ENCODE measurements at places on chromosomes 6 and 20.

DNA sequence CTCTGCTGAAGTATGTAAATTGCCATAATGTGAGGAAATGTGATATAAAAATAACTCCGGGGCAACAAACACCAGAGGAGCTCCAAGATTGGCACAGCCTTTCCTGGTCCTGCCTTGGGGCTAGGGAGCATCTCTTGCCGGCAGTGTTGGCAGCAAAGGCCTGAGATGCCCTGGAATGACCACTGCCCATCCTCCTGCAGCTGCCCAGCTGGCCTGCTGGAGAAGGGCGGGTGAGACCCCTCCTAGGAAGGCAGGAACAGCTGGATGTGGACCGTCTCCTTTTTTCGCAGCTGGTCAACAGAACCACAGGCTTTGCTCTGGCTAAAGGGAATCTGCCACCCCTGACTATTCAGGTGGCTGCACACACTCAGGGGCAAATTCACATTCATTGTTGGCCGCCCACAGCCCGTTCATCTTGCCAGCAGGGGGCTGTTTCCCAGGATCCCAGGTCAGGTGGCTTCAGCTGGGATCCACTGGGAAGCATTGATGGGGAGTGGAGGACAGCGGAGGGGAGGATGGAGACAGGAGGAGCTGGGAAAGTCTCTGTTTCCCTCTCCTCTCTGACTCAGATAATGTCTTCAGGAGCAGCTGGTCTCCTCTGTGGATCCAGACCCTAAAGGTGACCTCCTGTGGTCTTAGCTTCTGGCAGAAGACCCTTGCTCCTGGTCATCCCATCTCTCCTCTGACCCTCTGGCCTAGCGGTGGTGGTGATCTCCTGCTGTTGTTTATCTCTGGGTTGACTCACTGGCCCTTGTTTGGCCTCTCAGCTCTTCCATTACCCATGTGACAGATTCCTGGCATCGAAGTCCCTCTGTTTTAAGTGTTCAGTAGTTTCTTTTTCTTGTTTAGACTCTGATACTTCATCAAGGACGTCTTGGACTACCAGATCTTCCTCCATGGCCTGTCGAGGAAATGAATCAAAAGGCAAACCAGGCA, 336.7 kb downstream of the DHX35 start:
- DNase-seq: no peak

DNA sequence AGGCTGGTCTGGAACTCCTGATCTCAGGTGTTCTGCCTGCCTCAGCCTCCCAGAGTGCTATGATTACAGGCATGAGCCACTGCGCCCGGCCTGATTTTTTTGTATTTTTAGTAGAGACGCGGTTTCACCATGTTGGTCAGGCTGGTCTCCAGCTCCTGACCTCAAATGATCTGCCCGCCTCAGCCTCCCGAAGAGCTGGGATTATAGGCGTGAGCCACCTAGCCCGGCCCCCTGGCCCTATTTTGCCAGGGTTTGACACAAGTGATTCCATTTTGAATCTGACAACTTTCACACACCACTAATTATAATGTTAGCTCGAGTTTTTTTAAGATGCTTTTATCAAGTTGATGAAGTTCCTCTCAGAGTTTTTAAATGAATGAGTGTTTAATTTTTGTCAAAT, 25.6 kb downstream of the TTLL9 start:
- DNase-seq: no peak

GRCh38 chr6:150599199-150600009, at the start of gene PLEKHG1:
TSS of gene PLEKHG1 (plus strand) at chr6:150599885. CDS start at chr6:150733682, 133,797 bp downstream.
- DNase-seq: peak; percentile 40

DNA sequence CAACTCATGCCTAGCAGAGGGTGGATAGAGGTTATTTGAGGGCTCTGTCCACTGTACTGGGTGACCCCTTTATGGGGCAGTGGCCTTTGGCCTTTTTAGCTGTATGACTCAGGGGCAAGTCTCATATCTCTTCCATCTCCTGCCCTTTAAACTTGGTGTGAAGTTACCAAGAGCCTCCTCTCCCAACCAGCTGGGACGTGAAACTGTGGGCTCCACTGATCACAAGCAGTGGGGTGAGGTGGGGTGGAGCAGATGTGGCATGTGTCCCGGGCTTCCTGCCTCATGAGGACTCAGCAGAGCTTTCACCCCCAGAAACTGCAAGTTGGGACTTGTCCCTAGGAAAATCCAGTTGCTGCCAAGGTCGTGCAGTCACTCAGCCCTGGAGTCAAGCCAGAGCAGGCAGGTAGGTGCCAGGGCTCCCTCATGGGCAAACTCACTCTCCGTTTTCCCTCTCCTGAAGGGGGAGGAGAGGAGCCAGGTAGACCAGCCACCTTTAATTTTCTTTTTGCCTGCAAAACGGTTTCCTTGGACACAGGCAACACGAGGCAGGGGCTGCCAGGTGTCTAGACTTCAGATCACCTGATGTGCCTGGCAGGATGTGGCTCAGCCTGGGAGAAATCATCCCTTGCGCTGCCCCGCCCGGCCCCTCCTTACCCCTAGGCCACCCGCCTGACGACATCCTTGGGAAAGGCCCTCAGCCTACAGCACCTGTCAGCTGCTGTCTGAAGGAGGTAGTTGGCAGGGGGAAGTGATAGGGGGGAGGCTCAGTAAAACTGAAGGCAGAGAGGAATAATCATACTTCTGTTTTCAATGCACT, 4.0 kb downstream of the CDKN1A start:
- DNase-seq: no peak

- no peak for DNase-seq
Observed at GRCh38 chr6:35677456-35677855, 11.3 kb downstream of the FKBP5 start.

DNA sequence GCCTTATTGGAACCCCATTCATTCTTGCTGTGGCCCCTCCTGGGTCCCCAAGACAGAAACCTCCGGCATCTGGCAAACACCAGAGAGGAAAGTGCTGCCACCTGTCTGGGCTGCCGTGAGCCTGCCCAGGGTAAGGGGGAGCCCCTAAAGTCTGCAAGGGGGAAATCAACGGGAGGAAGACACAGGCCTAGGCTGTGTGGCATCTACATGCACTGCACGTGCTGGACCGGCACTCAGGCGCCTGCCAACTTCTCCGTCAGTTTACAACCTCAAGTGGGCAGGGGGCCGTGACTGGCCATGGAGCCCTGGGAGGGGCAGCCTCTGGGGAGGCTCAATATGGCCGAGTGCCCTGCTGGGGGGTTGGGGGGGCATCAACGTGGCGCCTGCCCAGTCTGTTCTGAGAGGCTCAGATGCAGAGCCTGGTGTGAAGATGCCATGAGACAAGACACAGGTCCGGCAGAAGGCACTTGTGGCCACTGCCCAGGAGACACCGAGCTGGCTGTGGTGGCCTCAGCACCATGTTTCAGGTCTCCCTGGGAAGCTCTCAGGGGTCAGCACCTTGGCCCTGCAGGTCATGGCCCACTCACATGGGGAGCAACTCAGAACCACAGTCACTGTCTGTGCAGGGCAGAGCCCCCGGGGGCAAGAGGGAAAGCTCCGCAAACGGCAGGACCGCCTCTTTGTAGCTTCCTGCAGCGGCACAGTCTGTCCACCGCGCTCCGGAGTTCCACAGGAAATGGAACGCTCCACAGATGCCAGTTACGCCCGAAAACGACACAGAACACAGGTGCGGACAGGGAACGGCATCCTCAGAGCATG, 8.4 kb downstream of the UCKL1 start:
- DNase-seq: no peak

- DNase-seq: no peak
Observed at GRCh38 chr6:37569743-37570481, 70.2 kb upstream of the CCDC167 start.

- no peak for DNase-seq
Observed at GRCh38 chr6:105896821-105897095, 189.4 kb upstream of the PRDM1 start.

DNA sequence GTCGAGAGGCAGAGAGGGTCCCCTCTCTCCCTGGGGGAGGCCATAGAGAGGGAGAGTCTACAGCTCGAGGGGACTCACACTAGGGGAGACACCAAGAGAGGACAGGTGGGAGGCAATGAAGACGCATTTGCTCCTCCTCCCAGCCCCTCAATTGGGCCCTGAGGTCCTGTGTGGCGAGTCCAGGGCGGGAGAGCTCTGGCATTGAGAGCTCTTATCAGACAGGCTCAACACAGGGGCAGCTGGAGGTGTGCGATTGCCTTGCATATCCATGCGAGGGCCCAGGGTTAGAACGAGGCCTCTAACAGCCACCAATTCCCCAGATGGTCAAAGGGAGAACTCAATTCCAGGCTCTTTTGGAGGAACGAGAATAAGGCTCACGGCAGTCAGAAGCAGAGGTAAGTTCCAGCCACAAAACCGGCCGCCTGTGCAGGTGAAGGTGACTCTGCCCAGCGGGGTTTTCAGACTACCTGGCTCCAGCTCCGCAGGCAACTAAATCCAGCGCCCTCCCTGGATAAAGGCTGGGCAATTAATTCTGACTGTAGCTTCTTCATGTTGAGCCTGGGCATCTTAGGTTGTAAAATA, 94.0 kb upstream of the MPC1 start:
- no peak for DNase-seq

DNA sequence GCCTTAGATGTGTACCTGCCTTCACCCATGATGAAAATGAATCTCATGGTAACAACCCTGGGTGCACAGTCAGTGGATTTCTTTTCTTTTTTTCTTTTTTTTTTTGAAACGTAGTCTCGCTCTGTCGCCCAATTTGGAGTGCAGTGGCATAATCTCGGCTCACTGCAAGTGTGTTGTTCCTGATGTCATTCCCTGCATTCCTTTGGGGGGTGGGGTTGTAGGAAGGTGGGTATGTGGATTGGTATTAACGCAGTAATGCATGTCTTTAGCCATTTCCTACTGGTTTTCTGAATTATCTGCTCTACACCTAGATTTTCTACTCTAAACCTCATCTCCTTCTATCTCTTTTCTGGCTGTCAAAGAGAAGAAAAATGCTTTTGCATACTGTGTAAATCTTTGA, 146.6 kb downstream of the RNF144B start:
- DNase-seq: no peak

DNA sequence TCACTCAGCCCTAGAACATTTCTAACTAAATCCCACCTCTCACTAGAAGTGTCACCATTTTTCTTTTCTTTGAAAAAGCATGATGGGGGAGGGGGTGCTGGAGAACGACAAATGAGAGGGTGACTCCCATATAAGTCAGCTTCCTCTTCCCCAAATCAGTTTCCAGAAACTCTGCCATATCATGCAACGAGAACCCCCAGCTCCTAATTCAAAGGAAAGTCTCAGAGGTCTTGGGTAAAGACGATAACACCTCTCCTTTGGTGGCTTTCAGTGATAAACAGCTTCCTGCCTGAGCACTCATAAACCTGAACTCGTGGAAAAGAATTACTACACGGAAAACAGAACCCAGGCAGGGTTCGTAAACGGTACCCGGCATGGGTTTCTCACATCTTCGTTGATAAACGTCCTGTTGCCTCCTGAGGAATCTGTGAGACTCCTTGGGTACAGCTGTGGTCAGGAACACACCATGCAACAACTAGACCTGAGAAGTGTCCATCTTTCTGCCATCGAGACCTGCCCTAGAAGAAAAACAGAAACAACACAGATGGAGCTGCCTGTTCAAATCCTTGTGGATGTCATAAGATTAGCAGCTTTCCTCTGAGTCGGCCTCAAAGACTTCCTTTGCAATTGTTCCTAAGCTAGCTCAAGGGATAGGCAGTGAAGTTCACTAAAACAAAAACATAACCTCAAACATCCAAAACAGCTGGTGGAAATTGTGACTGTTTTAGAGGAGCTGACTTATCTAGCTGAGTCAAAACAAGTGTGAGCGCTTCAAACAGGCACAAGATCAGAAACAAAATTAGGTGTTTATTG, 185.8 kb upstream of the PRDM1 start:
- peak; percentile 21 for DNase-seq

DNA sequence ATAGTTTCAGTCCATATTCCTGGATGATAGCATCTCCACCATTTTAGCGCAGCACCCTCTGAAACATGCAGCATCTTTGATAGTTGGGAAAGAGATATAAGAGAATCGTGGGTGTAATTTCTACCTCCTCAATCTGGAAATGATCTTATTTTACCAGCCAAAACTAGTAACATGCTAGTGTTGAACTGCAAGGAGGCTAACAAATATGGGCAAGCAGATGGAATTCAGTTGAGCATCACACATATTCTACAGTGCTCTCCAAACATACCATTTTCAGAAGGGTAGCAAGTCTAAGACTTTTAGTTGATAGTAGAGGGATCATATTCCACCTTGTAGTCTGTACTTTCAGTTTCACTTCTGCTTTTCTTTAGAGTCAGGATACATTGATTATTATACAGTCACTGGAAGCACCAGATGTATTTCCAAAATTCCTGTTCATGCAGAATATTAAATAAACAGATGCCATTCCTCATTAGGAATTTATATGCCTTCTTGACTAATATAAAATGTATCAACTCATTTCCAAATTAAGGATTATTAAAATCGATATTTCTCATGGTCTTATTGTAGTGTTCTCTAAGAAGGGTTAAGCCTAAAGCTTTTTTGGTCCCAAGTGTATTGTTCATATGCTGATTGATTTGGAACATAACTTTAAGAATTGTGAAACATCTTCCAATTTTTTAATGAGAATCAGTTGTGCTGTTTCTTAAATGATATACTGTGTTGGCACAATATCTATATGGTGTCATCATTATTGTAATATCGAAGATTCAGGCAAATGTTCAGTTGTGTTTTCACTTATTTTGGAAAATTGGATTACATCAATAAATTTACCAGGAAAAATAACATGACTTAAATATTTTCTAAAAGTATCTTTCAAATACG, 362.0 kb downstream of the CENPW start:
- DNase-seq: no peak

DNA sequence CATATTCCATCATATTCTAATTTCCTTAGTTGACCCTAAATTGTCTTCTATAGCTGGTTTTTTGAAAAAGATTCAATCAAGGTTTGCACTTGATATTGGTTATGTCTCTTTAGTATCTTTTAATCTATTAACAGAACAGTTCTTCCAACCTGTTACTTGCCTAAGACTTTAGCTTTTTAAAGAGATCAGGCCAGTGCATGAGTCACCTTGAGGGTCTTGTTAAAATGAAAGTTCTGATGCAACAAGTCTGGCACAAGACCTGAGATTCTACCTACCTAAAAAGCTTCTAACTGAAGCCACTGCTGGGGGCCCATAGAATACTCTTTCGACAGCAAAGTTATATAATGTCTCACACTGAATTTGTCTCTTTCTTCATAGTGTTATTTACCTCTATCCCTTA, 3.2 kb downstream of the USP45 start:
- DNase-seq: no peak

DNA sequence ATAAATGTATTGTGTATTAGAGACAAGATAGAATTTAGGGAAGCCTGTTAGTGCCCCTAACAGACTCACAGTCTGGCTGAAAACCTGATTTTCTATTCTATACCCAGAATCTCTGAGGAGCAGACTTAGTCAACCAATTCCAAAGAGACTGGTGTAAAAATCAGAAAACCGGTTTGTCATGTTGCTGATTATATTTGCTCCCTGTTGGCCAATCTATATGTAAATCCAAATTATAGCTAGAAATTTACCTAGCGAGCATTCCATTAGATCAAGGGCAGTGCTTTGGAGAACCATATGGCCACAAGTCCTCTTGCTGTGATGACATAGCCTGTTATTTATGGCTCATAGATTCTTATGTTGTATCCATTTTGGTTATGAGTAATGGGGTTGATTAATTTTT, 4.8 kb downstream of the NFYA start:
- no peak for DNase-seq
